ENCODE measurements at places on chromosomes 7 and 10.

DNA sequence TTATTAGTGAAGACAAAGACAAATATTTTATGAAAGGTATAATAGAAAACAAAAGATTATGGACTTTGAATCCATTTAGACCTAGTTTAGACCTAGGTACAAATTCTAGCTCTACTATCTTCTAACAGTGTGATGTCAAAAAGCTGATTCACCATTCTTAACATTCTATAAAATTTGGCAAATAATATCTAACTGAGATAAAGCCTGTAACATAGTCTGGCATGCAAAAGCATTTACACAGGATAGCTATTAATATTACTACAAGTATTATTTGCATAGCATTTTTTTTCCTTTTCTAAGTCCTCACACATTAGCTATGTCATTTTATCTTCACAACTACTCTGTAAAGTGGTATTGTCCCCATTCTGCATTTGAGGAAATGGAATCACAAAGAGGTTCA, 179.6 kb upstream of the LRRTM3 start:
- no peak for DNase-seq

- DNase-seq = no peak
Measured at GRCh38 chr7:24498439-24498838, 74.8 kb upstream of the PALS2 start.

DNA sequence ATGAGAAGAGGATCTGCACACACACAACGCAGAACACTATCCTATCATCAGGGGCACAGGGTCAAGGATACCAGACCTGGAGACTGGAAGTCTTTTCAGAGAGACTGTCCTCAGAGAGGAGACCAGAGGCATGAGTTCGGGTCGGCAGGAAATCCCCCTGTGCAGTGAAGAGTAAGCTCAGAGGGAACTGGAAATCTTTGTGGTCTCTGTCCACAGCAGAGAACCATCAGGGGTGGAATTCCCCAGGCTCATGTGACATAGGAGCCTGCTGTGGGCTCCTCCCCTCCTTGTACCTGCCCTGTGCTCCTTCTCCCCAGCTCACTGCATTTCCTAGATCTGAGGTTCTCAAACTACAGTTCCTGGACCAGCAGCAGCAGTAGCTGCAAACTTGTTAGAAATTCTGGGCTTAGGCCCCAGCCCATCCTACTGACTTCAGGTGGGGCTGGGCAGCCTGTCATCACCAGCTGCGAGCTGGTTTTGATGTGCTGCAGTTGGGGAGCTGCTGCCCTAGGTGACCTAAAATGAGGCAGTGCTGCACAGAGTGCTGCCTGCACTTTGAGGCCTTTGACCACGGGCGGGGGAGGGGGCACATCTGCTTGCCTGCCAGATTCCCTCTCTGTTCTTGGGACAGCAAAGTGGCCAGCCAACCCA, 2.4 kb downstream of the ZMIZ2 start:
- peak; percentile 73 for DNase-seq

GRCh38 chr7:78565784-78566183, 767.2 kb downstream of the PHTF2 start:
- no peak for DNase-seq

- peak; percentile 96 for DNase-seq
Measured at GRCh38 chr7:101153969-101154692, at the start of gene AP1S1. Gene AP1S1 (plus strand): TSS chr7:101154476. CDS start chr7:101154515, 39 bp downstream.

DNA sequence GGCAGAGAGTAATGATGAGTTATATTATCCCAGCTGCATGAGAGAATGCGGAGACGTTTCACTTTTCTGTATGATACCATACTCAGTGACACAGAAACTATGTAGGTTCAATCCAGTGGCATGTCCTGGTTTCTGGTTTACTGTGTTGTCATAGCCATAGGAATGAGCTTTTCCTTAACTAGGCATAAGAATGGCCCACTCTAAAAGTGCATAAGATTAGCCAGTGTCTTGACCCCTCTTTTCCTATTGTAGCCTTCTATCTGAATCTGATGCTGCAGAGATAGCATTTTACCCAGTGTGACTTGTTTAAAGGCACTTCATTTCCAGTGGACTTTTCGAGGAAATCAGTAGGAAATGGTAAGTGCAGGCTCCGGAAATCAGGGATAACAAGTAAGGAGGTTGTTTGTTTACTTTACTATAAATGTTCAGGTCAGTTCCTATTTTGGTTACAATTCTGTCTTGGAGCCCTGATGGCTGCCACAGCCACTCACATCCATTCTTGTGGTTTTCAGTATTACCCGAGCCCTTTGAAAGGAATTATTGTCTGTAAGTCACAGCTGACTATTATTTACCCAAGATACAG, 70.5 kb downstream of the SEMA3A start:
- DNase-seq = no peak

GRCh38 chr7:13846386-13846785, 143.1 kb downstream of the ETV1 start:
- DNase-seq = no peak

- peak; percentile 67 for DNase-seq
Measured at GRCh38 chr7:88140947-88141346, 78.9 kb downstream of the SRI start.

GRCh38 chr10:95694665-95695064, 938 bp upstream of the TCTN3 start:
- DNase-seq = no peak

- DNase-seq = peak; percentile 58
Measured at GRCh38 chr10:110269374-110270318, 35.1 kb downstream of the SMNDC1 start.

- no peak for DNase-seq
Measured at GRCh38 chr10:69415049-69415448, 1.7 kb downstream of the TACR2 start.

GRCh38 chr10:16310440-16310839, 126.4 kb upstream of the PTER start:
- DNase-seq = no peak

GRCh38 chr7:69622960-69623359, 24.7 kb downstream of the AUTS2 start:
- DNase-seq = no peak

- DNase-seq = no peak
Measured at GRCh38 chr10:75649466-75649865, 218.0 kb downstream of the LRMDA start.

DNA sequence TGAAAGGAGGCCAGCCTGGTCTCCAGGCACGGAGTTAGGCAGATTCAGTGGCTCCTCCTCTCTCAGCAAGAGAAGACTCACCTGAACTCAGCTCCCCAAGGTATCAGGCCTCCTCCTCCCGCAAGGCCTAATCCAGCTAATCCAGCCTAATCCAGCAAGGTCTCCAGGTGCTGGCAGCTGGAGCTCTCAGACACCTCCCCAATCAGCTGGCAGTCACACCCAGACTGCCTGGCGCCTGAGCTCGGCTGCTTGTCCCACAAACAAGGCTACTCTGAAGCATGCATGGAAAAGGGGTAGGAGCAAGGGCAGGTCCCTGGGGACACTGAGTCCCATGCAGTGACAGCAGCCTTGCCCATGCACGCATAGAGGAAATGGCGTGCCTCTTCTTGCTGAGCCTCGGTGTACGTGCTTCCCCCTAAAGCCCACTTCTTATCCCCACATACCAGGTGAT, 3.3 kb upstream of the OPN4 start:
- no peak for DNase-seq

DNA sequence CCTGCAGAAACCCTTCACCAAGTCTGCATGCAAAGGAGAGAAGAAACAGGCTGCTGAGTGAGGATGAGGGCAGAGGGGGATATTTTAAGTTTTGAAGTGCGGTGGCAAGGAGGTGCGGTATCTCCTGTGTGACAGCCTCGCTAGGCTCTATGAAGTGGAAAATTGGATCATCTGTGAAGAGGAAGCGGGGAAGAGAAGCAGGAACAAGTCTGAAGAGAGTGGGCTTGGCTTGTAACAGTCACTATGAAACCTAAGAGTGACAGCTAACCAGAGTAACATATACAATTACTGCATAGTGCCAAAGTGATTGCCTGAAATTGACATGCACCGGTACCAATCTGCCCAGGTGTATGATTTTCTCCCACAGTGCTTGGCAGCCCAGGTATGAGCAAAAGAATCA, 287.5 kb upstream of the KLF14 start:
- DNase-seq = no peak

GRCh38 chr10:58856508-58857240, 319.8 kb upstream of the PHYHIPL start:
- DNase-seq = peak; percentile 91

DNA sequence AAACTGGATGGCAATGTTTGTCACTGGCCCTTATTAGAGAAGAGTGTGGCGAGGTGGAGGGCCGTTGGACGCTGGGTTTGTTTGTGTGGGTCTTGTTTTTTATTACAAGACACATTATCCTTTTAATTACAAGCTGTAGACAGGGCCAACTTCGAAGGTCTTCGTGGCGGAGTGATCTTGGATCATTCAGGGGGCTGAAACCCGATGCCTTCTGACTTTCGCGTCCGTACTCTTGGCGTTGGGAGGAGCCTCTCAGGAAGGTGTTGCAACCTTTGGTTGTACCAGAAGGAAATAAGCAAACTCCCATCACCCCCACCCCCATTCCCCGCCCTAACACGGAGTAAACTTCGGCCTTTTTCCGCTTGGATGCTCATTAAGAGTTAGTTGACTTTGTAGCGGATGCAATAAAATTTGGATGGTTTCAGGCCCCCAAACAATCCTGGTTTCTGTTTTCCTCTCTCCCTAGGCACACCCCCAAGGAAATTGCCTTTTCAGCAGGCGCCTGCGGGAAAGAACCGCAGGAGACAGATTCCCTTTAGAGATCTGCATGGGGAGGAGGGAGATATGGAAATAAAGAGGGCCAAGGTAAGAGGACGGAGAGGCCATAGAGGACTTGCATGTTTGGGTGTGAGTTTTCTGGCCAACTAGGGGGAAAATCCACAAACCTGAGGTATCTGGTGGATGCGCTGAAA, 294.5 kb upstream of the NFE2L3 start:
- DNase-seq = no peak

DNA sequence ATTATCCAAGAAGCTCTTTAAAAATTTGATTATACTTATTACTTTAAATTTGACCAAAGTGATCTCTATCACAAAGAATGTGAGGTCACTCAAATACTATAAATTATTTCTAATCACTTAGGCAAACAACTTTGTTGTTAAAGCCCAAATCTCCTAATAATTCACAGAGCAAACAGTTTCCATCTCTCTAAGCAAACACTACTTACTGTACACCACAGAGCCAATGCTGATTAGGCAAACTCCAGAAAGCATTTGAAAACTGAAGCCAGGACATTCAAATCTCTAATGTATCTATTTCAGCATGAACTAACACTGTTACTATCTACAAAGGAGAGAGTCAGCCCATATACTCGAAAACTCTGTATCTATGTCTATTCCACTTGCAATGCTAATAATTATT, 107.1 kb downstream of the RNF32 start:
- DNase-seq = no peak

- DNase-seq = no peak
Measured at GRCh38 chr7:44695756-44696155, 52.9 kb upstream of the ZMIZ2 start.

DNA sequence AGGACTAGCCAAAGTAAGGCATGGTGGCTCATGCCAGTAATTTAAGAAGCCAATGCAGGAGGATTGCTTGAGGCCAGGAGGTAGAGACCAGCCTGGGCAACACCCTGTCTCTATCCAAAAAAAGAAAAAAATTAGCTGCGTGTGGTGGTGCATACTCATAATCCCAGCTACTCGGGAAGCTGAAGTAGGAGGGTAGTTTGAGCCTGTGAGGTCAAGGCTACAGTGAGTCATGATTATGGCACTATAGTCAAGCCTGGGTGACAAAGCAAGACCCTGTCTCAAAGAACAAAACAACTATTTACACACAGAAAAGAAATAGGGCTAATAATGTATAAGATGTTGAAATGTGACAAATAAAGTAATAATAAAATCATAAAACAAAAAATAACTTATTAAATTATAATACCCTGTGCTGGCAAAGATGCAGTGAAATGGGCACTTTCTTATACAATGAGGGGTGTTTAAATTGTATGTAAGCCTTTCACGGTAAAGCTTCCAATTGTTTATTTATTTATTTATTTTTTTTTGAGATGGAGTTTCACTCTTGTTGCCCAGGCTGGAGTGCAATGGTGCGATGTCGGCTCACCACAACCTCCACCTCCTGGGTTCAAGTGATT, 175.2 kb downstream of the TPST1 start:
- DNase-seq = no peak

- DNase-seq = no peak
Measured at GRCh38 chr7:135964274-135964673, 12.9 kb downstream of the MTPN start.
